Stimulated activated CD8-positive, alpha-beta memory T cell treated with anti-CD3 and anti-CD28 coated beads, Interleukin-4, amount 100 ng/mL, for 4 hours (primary cell): ENCODE measurements at places on chromosomes 2 and 18.

- no peak for DNase-seq
These were observed 24.7 kb downstream of the PCBP1 start for GRCh38 chr2:70111752-70112591.

- DNase-seq = no peak
These were observed 158.7 kb downstream of the MGAT5 start for GRCh38 chr2:134412639-134412999.

GRCh38 chr2:182862091-182862490 is 4.3 kb downstream of the FRZB start:
- DNase-seq = no peak

DNA sequence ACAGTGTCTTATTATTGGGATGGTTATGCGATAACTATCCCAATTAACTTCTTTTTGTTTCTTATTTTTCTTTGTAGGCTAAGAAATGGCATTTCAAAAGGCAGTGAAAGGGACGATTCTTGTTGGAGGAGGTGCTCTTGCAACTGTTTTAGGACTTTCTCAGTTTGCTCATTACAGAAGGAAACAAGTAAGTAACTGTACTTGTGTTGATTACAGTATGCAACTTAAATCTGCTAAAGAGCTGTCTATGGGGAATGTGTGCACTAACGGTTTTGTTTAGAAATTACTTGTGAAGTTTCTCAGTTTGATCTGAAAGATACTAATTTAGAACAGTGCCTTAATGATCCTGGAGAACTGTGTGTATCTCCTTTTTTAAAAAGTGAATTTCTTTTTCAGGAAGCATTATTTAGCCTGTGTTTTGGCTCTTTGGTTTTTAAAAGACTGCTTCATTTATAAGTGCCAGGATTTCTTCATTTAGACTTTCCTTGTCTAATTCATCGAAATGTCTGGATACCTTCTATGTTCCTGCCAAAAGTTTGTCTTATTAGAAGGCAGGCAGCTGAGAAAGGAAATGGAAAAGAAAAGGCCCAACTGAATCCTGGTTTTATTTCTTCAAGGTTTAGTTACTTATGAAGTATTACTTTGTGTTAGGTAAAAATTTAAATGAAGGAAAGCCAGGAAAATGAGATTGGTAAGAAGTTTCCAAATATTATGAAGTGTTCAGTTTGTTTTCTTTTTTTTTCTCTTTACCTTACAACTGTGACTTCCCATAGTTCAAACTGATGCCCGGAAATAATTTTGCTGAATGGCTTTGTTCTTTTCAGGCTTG is 40.1 kb downstream of the GPD2 start:
- DNase-seq = no peak

DNA sequence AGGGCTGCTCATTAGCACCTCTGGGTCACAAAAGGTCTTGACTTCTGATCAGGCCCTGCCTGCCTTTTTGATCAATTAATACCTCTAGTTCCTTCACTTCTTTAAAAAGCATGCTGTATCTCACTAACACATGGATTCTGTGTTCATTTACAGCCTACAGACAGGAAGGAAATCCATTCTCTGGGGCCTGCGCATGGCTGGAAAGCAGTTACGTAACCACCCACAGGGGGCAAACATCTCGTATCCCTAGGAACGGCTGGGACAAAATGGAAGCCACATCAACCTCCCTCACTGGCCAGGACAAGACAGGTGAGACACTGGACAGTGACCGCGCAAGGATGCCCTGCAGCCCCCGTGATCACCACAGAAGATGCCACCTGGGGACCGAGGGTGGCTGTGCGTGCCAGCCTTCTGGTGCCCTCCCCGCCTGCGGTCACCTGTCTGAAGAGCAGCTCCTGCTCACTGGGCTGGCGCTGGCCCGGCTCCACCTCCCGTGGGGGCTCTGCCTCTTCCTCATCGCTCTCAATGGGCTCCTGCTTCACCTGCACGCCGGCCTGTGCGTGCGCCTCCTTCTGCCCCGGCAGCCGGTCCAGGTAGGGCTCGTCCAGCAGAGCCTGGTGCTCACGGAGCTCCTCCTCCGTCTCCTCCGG is 266.9 kb downstream of the TWIST2 start:
- no peak for DNase-seq

- no peak for DNase-seq
These were observed 39.4 kb upstream of the ZNF804A start for GRCh38 chr2:184558713-184559464.

DNA sequence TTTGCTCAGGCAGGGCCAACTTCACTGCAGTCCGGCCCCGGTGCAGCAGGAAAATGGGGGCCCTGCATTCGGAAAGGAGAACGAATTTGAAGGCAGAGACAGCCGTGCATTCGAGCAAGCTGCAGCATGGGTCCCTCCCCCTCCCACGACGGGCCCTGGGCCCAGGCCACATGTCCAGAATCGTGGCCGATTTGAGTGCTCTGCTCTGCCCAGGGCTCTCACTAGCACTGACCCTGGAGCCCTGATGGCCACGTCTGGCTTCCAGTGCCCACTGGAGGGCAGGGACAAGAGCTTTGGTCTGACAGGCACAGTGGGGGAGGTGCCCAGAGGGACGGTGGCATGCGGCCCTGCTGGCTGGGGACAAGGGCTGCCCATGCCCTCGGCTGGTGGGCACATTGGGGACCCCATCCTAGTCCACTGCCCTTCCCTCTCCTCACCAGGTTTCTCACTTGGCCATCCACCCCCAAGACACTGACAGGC is 14.4 kb upstream of the KLHL30 start:
- DNase-seq = no peak

DNA sequence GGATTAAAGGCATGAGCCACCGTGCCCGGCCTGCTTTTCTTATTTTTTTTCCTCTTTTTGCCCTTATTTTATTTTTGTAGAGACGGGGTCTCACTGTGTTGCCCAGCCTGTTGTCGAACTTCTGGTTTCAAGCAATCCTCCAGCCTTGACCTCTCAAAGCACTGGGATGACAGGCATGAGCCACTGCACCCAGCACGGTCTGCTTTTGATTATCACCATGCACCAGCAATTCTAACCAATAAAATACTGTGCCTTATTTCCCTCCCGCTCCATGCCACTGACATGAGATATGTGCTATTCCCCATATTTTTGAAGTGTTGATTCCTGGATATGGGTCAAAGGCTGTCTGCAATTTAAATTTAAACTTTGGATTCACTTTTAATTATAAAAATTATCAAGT is 42.9 kb downstream of the ACYP2 start:
- no peak for DNase-seq

GRCh38 chr2:232275670-232276069 is 102.9 kb upstream of the ALPP start:
- no peak for DNase-seq
